Endothelial cell of umbilical vein (primary cell): ENCODE measurements at places on chromosomes 2 and 18.

DNA sequence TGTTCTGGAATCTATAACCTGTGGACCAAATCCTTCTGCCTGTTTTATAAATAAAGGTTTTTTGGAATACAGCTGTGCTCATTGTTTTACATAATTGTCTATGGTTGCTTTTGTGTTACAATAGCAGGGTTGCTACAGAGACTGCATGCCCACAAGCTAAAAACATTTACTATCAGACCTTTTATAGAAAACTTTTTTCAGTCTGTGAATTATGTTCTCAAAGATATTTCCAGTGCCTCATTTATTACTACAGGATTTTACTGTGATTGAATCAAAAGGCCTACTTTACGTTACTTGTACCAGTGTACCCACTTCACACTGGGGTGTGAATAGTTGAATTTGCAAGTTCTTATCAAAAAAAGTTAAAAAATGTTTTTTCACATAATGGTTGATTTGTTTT, 7.0 kb downstream of the KIAA1328 start:
- no peak for DNase-seq

GRCh38 chr2:189798312-189799029, 14.2 kb downstream of the PMS1 start:
- DNase-seq: peak; percentile 64

- no peak for DNase-seq
Observed at GRCh38 chr18:11035376-11035775, 114.0 kb downstream of the PIEZO2 start.

DNA sequence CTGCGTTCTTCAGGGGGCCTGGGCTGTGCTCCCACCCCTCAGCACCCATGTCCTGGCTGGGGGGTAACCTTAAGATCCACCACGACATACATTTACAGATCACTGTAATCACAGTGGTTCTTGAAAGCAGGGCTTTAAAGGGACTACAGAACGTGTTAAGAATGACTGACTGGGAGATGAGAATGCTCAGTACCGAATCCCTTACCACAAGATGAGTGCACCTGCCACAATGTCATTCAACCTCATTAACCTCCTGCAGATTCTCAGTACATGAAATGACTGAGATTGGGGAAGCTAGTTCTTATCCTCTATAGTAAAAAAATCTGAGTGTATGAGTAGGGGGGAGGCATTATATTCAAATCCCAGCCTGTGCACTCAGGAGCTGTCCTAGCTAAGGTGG, 10.5 kb upstream of the PIEZO2 start:
- DNase-seq: no peak

DNA sequence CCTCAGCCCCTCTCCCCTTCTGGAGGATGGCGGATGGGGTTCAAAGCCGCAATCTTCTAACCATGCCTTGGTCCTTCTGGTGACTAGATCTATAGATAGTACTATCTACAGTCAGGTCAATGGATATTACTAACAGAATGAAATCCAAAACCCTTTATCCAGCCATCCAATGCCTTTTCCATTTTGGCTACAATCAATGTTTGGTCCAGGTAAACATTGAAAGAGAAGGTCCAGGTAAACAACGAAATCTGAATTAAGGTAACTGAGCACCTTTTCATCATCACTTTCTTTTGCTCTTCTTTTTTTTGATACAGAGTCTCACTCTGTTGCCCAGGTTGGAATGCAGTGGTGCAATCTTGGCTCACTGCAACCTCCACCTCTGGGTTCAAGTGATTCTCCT, 9.7 kb downstream of the PPP4R3B start:
- DNase-seq: no peak

GRCh38 chr2:23286758-23287704, 97.9 kb upstream of the KLHL29 start:
- DNase-seq: no peak

DNA sequence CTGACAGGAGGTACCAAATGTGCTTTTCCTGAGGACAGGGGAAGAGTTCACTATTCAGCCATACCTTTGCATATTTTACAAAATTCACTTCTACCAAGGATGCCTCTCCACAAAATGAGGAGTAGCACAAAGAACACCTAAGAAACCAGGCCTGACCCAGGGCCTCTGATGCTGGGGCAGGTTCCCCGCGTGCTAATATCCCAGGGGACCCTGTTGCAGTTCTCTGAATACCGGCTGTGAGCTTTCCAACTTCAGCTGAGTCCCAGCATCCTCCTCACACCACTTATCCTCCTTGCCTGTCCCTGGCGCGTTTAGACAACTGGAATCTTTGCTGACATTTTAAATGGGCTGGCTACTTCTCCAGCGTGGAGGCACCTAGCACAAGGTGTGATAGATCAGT, 142.3 kb downstream of the BCL2 start:
- DNase-seq: no peak

- no peak for DNase-seq
Observed at GRCh38 chr2:108905176-108905575, 83.8 kb downstream of the EDAR start.

DNA sequence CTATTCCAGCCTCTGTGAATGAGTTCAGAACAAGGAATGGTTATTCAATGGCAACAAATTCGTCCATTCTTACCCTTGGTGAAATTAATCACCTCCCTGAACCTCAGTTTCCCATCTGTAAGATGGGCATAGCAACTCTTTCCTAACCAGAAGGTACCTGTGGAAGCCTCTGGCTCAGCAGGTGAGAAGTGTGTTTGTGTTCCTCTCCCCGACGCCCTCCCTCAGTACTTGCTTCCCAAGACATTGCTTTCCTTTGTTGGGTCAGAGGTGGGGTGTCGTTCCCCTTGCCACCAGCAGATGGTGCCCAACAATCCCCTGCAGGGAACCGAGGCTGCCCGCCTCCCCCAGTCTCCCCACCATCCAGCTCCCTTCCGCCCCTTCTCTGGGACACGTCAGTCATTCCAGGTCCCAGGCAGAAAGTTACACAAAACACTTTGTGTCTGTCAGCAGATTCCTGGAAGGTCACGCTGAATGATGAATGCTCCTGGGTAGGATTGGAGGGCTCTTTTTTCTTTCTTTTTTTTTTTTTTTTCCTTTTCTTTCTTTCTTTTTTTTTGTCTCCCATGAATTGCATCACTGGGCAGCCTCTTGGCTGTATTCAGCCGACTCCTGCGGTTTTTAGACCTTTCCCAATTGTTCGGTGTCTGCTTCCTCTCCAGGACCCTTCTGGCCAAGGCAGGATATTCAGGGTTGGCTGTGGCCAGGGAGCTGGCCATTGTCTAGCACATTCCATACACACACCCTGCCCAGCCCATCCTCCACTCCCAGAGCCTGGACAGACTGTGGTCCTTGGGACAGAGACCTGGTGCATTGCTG, 117.3 kb downstream of the LPIN1 start:
- DNase-seq: peak; percentile 88

GRCh38 chr2:231378026-231378722, 17.3 kb upstream of the B3GNT7 start:
- DNase-seq: no peak

DNA sequence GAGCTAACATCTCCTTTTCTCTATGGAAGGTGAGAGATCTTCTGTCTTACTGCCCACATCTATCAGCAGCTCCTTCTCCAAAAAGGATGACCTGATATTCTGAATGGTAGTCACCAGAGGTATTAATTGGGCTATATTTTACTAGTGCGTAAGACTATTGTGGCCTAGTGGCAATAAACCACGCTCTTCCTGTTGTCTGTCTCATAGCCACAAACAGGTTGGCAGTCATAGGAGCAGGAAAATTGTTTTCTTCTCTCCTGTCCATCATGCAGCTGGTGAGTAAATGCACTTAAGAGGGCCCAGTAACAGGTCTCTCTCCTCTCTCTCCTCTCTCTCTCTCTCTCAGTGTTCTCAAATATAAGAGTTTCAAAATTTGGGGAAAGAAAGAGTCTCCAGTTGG, 856.8 kb upstream of the ACVR2A start:
- no peak for DNase-seq

DNA sequence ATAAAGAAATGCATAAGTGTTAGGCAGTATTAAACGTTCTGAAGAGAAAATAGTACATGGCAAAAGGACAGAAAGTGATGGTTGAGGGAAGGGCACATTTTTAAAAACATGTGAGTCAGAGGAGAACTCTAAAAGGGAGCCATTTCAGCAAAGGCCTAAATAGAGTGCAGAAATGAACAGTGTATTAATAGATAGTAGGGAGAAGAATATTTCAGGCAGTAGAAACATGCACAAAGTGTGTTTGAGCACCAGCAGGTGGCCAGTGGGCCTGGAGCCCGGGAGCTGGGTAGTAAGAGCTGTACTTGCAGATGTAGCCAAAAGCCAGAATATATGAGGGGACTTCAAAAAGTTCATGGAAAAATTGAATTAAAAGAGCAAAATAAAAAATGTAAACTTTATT, 288.1 kb upstream of the FIGN start:
- no peak for DNase-seq

DNA sequence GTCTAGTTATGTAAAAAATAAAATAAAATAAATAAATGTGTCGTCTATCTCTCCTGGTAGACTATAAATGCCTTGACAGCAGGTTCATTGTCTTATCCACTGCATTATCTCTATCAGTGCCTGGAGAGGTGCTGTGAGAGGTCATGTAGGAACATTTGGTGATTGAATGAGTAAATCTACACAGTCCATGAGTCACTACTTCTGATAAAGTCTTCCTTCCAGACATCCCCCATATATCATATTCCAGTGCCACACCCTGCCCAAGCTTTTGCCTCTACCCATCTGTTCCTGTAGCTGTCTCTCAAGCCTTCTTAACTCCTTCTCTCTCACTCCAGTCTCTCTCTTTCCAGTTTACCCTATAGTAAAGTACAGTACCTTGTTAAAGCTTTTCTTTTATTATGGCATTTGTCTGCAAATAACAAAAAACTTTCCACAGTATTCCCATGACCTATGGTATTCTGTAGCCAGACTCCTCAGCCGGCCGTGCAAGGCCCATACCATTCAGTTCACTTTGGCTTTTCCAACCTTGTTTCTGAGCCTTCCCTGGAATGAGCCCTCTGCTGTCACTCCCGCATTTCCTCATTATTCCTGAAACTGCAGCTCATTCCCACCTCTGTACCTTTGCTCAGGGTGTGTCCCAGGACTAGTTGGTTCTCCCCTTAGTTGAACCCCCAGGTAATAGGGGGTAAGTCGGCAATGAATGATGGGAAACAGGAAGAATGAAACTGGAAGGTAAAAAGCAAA, 37.5 kb downstream of the ANXA4 start:
- DNase-seq: peak; percentile 23

DNA sequence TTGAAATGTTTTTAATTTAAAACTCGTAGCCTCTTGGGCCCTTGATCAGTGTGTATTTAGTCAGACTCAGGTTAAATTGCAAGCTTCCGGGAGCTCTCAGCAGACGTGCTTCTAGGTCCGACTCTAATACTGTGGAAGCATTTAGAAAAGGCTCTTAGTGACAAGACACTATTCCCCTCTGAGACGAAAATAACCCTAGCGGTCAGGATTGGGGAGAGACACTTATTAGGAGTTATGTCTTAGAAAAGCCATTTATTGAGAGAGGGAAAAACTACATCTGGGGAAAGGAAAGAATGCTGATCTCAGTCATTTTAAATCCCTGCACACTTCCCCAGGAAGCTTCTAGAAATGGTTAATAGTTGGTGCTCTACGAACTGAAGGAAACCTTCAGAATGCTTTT, 110.5 kb upstream of the NCK2 start:
- DNase-seq: no peak

DNA sequence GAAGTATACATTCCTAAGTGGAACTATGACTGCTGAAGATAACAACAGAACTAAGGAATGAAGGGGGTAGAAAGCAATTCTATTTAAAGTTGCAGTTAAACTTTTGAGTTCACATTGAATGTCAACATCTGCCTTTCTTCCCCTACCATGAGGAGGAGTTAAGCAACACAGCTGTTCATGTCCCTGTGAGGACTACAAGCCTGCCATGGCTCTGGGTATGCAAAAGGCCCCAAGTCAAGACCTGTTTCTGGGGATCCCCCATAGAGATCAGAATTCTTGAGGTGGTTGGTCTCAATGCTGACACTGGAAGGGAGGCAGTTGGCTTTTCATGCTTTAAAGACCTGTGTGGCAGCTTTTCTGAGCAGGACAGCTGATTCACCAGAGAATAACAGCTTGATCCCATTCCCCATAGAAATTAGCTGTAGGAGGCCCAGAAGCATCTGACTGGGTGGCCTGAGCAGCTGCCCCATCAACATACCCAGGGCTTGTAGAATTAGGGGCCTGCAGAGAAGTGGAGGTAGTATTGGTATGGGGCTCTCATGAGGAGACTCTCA, 131.0 kb downstream of the SETBP1 start:
- no peak for DNase-seq

GRCh38 chr2:27779417-27780055, 8.0 kb downstream of the MRPL33 start:
- peak; percentile 94 for DNase-seq

- DNase-seq: no peak
Observed at GRCh38 chr2:178263159-178263860, 69.0 kb downstream of the OSBPL6 start.
